Thoracic aorta (tissue), 2 donors: ENCODE measurements at places on chromosomes 2 and 18.

- H3K27me3 ChIP-seq: no peaks in the 10 kb centered on the region
- peaks cover 11% of the 10 kb centered on the region for H3K4me1 ChIP-seq
- DNase-seq: no peak
- peak overlapping the region; percentile 43 for H3K4me3 ChIP-seq
- no peak overlapping the region for H3K27ac ChIP-seq
Measured at GRCh38 chr2:68774569-68775271, 40.1 kb downstream of the ARHGAP25 start.

DNA sequence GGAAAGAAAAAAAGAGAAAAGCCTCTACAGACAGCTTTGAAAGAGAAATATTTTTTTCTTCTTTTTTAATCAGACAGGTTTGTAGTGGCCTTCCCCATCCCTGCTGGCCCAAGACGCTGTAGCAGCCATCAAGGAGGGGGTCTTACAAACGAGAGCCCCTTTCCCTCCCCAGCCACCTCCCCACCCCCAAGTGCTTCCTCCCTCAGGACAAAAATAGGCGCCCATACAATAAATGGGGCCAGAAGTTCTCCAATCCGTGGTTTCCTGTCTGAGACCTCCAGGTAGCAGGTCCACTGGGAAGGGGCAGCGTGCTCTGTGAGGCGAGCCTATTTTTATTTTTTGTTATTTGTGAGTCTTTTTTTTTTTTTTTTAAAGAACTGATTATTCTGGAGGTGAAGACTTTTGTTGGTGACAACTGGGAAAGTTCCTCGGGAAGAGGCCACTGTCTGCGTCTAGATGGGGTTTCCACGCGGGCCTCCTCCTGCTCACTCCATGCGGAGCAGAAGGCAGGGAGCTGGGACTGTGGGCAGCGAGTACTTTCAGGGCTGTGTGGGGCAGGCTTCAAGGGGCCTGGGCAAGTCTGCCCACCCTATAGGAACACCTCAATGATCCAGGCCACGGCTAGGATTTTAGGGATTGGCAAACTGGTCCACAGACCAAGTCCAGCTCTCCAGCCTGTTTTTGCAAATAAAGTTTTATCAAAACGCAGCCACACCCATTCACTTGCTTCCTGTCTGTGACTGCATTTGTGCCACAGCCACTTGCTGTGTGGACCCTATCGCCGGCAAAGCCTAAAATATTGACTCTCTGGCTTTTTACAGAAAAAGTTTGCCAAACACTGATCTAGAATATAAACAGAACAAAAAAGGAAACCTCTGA lies 139.6 kb downstream of the CTIF start:
- H3K4me3 ChIP-seq: no peak overlapping the region
- H3K36me3 ChIP-seq: peaks cover 4% of the 10 kb centered on the region
- peak overlapping the region; percentile 86 for H3K27ac ChIP-seq
- DNase-seq: no peak
- H3K27me3 ChIP-seq: no peaks in the 10 kb centered on the region
- H3K4me1 ChIP-seq: peaks cover 64% of the 10 kb centered on the region

GRCh38 chr18:6963452-6964097 lies 154.0 kb downstream of the LAMA1 start:
- H3K27ac ChIP-seq: no peak overlapping the region
- H3K4me3 ChIP-seq: no peak overlapping the region
- H3K4me1 ChIP-seq: no peaks in the 10 kb centered on the region
- H3K36me3 ChIP-seq: no peaks in the 10 kb centered on the region

DNA sequence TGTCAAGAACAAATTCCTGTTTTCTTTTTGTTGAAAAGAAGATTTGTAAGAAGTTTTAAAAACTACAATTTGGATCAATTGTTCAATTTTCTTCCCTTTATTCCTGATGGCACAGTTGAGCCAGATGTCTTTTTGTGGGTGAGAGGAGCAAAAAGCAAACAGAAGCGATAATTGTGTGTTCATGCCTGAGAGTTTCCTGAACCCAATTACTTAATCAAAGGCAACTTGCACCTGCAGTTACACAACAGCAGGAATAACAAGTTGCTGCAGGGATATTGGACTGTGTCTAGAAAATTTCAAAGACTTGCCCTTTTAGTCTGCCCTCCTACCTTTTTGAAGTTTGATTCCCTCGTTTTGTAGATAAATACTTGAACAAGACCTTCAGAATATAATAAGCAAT lies 383.6 kb downstream of the DSEL start:
- H3K4me3 ChIP-seq: no peak overlapping the region
- DNase-seq: no peak
- H3K27ac ChIP-seq: no peak overlapping the region
- no peaks in the 10 kb centered on the region for H3K27me3 ChIP-seq
- H3K4me1 ChIP-seq: no peaks in the 10 kb centered on the region
- H3K36me3 ChIP-seq: no peaks in the 10 kb centered on the region

GRCh38 chr2:32671885-32672533 lies 44.2 kb downstream of the TTC27 start:
- DNase-seq: no peak
- no peak overlapping the region for H3K27ac ChIP-seq
- peaks cover 5% of the 10 kb centered on the region for H3K36me3 ChIP-seq
- H3K4me3 ChIP-seq: no peak overlapping the region

- no peaks in the 10 kb centered on the region for H3K27me3 ChIP-seq
- peak overlapping the region; percentile 13 for H3K4me3 ChIP-seq
- no peaks in the 10 kb centered on the region for H3K36me3 ChIP-seq
- H3K4me1 ChIP-seq: peaks cover 5% of the 10 kb centered on the region
Measured at GRCh38 chr2:23436346-23437098, 51.5 kb downstream of the KLHL29 start.

DNA sequence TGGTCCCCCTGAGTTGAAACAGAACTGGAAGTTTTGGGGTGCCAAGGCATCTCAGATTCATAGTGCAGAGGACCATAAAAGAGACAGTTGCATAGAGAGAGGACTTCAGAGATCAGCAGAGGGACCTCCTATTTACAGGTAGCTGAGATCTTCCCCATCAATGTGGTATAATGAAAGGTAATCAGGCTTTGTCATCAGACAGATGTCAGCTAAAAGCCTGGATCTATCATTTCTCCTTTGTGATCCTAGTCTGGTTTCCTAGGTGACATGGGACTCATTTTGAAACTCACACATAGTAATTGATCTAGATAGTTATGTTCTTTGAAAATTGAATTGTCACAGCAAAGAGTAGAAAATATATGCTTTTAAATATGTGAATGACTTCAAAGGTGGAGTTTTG lies 443.5 kb upstream of the MAP2 start:
- H3K27me3 ChIP-seq: no peaks in the 10 kb centered on the region
- no peak overlapping the region for H3K4me3 ChIP-seq
- no peaks in the 10 kb centered on the region for H3K36me3 ChIP-seq
- no peak for DNase-seq
- no peaks in the 10 kb centered on the region for H3K4me1 ChIP-seq

- no peak for DNase-seq
- no peak overlapping the region for H3K4me3 ChIP-seq
- no peaks in the 10 kb centered on the region for H3K36me3 ChIP-seq
- no peaks in the 10 kb centered on the region for H3K27me3 ChIP-seq
- H3K27ac ChIP-seq: no peak overlapping the region
- H3K4me1 ChIP-seq: no peaks in the 10 kb centered on the region
Measured at GRCh38 chr2:15643791-15644585, 52.3 kb downstream of the DDX1 start.

- H3K36me3 ChIP-seq: no peaks in the 10 kb centered on the region
- no peak overlapping the region for H3K27ac ChIP-seq
- no peak overlapping the region for H3K4me3 ChIP-seq
- no peak for DNase-seq
- H3K4me1 ChIP-seq: no peaks in the 10 kb centered on the region
Measured at GRCh38 chr2:189685540-189686229, 11.2 kb downstream of the ANKAR start.

DNA sequence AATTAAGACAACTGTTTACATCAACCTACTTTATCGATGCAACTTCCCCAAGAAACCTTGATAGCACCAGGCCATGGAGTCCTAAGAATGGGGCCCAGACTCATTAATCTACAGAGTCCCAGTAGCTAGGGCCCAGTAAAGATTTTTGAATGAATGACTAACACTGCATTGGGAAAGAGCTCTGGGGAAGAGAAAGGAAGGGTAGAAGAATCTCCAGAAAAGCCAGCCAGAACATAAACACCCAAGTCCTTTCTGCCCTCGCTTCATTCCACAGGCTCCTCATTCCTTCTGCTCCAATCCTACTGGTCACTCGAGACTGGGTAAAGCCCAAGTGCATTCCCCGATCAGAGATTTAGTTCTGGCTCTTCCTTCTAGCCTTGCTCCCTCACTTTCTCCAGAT lies 44.3 kb downstream of the CYRIA start:
- no peak overlapping the region for H3K27ac ChIP-seq
- no peaks in the 10 kb centered on the region for H3K27me3 ChIP-seq
- DNase-seq: no peak
- H3K4me1 ChIP-seq: peaks cover 8% of the 10 kb centered on the region

GRCh38 chr2:73114273-73114867 lies 1.6 kb upstream of the RAB11FIP5 start:
- H3K27me3 ChIP-seq: no peaks in the 10 kb centered on the region
- no peak for DNase-seq
- H3K36me3 ChIP-seq: no peaks in the 10 kb centered on the region
- H3K4me3 ChIP-seq: no peak overlapping the region
- H3K4me1 ChIP-seq: peaks cover 5% of the 10 kb centered on the region

GRCh38 chr2:195848119-195848899 lies 191.3 kb downstream of the SLC39A10 start:
- DNase-seq: no peak
- H3K27ac ChIP-seq: no peak overlapping the region
- H3K4me1 ChIP-seq: no peaks in the 10 kb centered on the region
- H3K27me3 ChIP-seq: no peaks in the 10 kb centered on the region

DNA sequence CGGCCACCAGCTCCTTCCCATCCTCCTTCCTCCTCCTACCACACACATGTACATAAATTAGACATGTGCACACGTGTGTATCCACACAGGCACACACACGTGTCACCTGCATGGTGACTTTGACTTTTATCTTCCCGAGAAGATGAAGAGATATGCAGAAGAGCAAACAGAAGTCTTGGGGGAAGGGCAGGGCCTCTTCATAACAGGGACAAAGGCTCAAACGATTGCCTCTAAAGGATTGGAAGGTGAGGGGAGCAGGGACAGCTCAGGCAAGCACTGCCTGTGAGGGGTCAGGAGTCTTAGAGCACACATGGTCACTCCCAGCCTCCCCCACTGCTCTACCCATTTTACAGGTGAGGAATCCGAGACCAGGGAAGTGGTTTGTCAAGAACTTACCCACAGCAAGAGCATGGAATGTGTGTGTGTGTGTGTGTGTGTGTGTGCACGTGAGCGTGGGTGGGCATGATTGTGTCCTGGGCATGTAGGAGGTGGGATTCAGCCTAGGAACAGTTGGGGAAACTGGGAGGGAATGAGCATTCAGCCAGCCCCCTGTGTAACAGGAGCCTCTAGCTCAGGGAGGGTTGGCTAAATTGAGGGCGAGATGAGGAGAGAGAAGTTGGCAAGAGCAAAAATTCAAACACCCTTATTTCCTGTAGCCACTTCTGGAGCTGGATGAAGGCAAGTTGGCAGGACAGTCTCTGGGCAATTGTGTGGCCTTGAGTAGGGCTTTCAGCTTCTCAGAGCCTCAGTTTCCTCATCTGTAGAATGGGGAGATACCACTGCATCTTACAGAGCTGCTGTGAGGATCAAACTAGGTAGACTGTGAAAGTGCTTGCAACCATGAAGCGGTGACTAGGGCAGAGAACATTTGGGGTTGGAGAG lies 24.2 kb downstream of the CIB4 start:
- H3K36me3 ChIP-seq: no peaks in the 10 kb centered on the region
- no peaks in the 10 kb centered on the region for H3K27me3 ChIP-seq
- DNase-seq: no peak
- H3K4me1 ChIP-seq: peaks cover 43% of the 10 kb centered on the region
